OCI-LY7 (cell line): ENCODE measurements at places on chromosomes 12 and 14.
A peak's percentile ranks its signal among the peaks of the same experiment; 100 is the strongest.

GRCh38 chr12:121330692-121331091 is 21.5 kb downstream of the ANAPC5 start:
- DNase-seq: no peak

- DNase-seq: peak; percentile 76
Measured at GRCh38 chr14:21068521-21069387, 1.4 kb upstream of the ARHGEF40 start.

DNA sequence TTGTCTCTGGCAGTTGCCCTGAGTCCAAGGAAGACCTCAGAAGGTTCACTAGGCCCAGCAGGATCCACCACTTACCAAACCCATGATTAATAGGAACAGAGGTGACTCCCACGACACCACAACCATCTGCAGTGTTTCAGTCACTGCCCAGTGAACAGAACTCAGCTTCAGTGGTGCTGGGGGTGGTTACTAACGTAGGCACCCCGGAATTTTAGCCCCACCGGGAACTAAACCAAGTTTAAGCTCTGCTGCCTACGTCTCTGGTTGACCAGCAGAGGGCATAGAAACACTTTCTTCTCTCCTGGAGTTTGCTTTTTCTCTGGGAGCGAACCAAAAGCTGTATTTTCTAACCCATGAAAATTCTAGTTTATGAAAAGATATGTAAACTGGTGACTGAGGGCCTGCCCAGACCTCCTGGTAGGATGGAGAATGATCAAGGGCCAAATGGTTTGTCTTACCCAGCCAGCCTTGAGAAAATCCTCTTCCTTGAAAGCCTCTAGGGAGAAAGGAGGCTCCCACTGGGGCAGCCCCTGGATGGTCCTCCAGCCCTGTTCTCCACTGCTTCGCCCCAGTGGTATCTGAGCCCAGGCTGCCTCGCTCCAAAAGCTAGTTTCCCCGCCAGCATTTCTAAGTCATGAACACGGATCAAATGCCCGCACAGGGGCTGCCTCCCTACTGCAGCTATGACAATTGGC is 379.8 kb downstream of the DPF3 start:
- peak; percentile 47 for DNase-seq

DNA sequence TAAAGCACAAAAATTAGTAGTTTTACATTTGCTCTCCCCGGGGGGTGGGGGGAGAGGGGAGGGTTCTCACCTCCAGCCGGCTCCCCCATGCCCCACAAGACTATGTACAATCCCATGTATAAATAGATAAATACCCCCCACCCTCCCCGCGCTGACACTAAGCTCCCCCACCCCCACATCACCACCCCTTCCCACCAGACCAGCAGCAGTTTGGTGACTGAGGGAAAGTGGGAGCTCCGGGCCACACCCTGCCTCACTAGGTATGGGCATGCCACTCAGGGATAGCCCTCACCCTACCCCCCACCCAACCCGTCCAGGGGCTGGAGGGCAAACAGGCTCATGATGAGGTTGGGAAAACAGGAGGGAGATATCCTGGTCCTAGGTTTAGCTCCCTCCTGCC is 1.9 kb upstream of the PRKAG1 start:
- DNase-seq: no peak

DNA sequence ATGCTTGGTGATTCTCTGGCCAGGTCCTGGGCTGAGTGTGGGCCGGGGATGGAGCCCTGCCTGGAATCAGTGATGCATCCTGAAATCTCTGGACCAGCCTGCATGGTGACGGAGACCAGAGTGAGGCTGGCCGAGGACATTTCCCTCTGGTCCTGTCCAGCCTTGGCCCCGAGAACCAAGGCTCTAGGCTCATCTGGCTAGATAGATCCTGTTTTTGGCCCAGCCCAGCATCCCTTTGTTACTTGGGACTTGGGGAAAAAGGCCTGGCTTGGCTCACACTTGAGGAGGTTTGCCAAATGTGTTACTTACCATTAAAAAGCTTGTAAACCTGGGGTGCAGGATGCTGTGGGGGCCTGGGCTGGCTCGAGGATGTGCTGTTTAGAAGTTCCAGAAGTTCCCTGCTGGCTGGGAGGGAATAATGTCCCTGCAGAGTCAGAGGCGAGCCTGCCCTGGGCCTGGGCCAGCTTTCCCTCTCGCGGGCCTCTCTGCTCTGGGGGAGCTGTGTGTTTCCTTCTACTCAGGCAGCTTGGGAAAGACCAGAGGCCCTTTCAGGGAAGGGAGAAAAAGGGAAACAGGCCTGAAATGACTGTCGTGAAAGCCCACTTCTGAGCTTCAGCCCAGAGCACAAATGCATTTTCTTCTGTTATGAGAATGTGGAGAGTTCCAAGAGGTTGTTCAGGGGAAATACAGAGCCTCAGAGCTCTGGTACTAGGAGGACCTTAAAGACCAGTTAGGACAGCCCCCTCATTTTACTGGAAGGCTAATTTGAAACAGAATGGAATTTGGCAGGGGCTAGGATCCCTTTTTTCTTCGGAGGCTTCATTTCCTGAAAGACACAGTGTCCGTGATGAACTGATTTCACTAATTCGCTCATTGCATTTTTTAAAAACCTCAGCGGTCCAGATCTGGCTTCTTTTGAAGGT is 47.2 kb upstream of the CTDSP2 start:
- no peak for DNase-seq

GRCh38 chr12:56988207-56988739 is 18.1 kb downstream of the ZBTB39 start:
- DNase-seq: no peak
